Activated T-helper 1 cell treated with Interleukin-2 at 50 U/mL for 16 hours (primary cell): ENCODE measurements at places on chromosomes 3 and 15.

DNA sequence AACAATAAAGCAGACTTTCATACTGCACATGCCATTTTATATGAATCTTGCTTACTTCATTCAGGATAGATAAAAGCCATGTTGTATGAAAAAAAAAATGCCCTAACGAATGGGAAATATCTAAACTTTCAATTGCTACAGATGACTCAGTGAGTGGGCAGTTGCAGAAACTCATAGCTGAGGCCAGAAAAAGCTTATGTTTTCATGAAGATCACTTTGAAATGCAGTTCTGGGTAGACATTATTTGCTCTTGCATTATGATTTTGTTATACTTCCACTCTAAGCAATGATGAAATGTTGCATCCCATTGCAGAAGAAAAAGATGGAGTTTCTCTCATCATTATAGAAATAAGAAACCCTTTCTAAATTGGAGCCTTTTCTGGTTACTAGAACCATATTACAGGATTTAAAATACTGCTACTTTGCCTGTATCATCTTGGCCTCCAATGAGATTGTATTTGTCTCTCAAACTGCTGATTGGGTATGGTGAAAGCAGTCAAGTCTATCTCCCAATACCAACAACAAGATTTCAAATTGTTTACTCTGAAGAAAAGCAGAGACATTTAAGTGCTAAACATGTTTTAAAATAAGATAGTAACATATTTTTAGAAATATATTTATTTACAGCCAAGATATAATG is 17.0 kb downstream of the PEAK1 start:
- no peak for DNase-seq

DNA sequence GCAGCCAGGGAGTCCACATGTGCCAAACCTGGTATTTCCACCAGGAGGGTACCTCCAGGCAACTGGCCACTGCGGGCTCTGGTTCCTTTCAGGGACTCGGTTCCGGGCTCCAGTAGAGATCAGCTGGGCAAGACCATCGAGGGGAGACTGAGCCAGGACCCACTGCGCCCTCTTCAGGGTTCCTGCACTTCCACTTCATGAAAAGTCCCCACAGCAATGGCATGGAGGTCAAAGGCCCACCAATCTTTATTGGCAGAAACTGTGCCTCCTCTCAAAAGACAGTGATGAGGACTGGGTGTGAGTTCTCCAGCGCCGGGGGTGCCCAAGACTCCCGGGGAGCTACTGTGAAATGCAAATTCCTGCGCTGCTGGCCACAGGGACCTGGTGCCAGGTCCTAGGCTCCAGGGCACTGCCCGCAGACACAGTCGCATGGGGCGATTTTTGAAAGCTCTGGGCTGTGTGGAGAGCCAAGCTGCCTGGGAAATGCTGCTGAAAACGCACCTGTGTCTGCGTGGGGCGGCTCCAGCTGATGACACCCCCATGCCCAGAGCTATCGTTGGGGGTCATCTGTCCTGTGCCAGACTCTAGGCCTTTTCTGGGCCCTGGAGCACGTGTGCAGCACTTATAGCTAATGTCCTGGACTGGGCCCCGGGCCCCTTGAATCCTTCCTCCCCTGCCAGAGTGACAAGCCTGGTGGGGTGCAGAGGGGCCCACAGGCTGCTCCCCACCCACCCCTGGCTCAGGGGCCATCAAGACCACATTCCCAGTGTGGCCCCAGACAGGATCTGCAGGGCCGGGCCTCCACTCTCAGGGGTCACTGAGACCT is 144.0 kb downstream of the NSMCE3 start:
- DNase-seq = no peak

GRCh38 chr3:183298701-183299153 is 45.7 kb downstream of the B3GNT5 start:
- no peak for DNase-seq

DNA sequence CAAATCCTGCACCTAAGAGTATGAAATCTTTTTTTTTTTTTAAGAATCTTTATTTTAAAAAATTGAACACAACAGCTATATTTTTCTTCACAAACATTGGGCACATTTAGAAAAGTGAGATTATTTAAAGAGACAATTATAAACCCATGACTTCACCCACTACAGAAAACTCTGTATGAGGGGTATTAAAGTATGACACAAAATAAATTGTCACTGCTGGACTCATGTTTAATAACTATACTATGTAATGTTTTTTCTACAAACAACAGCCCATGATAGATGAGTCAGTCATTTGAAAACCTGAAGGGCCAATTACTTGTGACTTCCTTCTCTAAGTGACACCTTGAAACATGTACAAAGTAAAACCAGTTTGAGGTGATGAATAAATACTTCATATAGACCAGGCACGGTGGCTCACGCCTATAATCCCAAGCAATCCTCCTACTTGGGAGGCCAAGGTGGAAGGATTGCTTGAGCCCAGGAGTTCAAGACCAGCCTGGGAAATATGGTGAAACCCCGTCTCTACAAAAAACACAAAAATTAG is 36.0 kb downstream of the AQR start:
- DNase-seq = no peak

- DNase-seq = no peak
These were observed 82.2 kb upstream of the THBS1 start for GRCh38 chr15:39498629-39499028.
